Activated CD4-positive, CD25-positive, alpha-beta regulatory T cell treated with anti-CD3 and anti-CD28 coated beads, Interleukin-2, amount 50 U/mL, for 16 hours (primary cell): ENCODE measurements at places on chromosomes 12 and 14.

DNA sequence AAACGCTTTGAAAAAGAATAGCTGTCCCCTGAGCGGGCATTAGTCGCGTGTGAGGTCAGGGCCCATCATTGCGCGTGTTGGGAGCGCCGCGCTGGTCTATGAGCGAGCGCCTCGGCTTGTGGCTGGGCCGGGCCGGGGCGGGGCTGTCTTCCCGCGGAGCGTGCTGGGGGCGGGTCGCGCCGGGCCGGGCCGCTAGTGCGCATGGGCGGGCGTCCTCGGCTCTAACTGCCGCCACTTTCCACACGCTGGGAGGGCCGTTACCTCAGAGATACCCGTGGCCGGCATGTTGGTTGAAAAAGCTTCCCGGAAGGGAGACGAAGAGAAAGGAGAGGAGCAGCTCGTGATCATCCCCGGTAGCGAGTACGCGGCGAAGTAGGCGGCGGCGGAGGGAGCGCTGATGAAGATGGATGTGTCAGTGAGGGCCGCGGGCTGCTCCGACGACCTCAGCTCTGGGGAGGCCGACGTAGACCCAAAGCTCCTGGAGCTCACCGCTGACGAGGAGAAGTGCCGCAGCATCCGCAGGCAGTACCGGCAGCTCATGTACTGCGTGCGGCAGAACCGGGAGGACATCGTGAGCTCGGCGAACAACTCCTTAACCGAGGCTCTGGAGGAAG, at the start of gene EID3:
Gene EID3 (plus strand): TSS at position 202 of the 614 bp plus-strand sequence. CDS start 196 bp downstream, at position 398.
- peak; percentile 77 for DNase-seq

DNA sequence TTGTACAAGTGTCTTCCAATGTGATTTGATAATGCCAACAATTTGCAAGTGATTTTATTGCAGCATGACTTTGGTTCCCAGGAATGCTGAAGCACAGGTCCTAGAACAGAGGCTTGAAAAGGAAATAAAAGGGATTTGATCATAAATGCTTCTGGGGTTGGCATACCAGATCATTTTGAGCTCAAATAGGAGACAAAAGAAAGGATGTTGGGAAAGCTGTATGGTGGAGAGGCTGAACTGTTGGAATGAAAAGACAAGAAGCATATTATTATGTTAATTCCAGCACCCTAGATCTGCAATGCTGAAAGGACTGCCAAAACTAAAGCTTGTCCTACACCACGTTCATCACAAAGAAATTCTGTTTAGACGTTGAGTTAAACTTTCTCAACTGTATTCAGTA, 143.1 kb downstream of the BICD1 start:
- DNase-seq = no peak

DNA sequence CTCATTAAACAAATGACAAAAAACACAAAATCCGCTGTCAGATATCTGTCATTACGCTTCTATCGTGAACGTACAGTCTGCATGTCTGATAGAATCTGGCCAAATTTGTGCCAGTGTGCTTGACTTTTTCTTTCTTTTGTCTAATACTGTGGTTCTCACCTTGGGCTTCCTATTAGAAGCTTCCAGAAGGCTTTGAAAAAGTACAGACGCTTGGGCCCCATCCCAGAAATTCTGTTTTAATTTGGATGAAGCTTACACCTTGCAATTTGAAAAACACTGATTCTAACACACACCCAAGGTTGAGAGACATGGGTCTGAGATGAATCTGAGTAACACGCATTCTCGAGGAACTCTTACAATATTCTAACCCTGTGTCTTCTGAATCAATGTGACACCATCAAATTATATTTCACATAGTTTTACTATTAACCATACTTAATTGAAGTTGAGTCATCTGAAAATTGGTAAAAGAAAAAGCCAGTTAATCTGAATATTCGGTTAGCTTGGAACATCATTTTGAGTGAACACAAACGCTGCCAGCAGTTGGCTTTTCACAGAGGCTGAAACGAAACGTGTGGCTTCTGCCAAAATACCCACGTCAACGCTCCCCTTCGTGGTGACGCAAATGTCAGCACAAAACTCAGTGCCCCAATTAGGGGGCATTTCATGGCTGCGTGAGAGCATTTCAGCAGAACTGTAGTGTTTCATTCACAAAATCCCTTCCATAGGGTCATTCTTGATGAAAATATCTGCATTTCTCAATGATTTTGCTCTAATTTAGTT, 420.5 kb downstream of the TMEM132D start:
- no peak for DNase-seq

GRCh38 chr14:67977434-67978034, 158.0 kb downstream of the RAD51B start:
- no peak for DNase-seq

- no peak for DNase-seq
These were observed 176.7 kb downstream of the PAH start for GRCh38 chr12:102740141-102740955.

DNA sequence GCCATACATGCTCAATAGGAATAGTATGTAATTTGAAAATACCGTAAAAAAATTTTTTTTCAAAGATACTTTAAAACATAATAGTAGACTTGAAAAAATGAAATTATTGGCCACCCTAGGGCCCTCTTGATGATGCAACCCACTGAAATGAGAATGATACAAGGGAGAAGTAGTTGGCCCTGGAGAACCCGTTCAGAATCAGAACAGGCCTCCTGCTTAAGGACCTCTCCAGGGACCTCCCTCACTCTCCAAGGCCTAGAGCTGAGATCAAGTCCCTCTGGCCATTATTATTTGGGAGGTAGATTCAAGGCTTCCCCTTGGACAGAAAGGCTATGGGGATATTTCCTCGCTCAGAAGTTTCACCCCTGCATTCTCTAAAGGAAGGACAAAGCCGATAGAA, 11.9 kb downstream of the LALBA start:
- no peak for DNase-seq

DNA sequence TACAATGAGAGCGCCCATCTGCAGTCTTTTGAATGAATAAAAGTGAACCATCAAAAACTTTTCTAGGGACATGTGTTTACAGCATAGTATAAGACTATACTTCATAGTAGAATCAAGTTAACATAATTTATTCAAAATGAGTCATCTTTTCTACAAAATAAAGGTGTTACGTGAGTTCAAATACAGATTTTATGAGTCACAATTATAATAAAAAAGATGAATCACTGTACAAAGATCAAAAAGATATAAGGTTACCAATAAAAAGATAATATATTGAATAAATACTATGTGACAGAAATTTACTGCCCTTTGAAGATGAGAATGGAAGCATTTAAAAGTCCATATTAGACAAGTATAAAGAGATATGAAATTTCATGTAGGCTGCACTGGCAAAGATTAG, 2.8 kb downstream of the MBIP start:
- DNase-seq = no peak

- no peak for DNase-seq
These were observed 419.3 kb upstream of the SEL1L start for GRCh38 chr14:81952917-81953316.

- DNase-seq = peak; percentile 24
These were observed 226.9 kb upstream of the CRY1 start for GRCh38 chr12:107320033-107320928.

GRCh38 chr14:101707863-101708620, 53.5 kb upstream of the PPP2R5C start:
- no peak for DNase-seq

GRCh38 chr12:85564786-85565185, 271.4 kb downstream of the RASSF9 start:
- DNase-seq = no peak

DNA sequence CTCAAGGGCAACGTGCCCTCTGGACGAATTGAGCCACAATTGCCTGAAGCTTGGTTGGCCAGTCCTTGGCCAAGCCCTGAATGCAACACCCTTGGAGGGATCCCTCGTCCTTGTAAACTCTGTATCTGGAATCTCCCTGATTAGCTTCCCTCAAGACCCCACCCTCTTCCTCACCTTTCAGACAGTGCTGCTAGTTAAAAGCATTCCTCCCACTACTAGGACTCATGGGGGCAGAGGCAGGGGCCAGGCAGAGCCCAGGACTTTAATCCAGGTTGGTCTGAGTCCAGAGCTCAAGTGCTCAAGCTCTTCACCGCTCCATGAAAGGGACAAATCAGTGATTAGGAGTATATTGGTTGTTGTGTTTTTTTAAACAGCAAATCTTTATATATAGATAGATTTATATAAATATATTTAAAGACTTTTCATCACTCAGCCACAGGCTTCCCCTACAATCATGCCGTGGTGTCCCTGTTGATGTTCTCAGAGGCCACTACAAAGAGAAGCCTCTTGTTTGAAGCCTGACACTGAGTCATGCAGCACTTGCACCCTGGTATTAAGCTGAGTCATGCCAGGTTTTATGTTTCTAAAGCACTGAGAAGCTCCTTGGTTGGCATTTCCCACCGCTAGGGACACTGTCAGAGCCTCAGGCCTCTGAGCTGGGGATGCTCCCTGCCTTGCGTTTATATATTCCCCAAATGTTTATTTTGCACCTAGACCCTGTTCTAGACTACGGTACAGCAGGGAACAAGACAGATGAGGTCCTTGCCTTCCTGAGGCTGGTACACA, 53.8 kb upstream of the GSC start:
- no peak for DNase-seq

DNA sequence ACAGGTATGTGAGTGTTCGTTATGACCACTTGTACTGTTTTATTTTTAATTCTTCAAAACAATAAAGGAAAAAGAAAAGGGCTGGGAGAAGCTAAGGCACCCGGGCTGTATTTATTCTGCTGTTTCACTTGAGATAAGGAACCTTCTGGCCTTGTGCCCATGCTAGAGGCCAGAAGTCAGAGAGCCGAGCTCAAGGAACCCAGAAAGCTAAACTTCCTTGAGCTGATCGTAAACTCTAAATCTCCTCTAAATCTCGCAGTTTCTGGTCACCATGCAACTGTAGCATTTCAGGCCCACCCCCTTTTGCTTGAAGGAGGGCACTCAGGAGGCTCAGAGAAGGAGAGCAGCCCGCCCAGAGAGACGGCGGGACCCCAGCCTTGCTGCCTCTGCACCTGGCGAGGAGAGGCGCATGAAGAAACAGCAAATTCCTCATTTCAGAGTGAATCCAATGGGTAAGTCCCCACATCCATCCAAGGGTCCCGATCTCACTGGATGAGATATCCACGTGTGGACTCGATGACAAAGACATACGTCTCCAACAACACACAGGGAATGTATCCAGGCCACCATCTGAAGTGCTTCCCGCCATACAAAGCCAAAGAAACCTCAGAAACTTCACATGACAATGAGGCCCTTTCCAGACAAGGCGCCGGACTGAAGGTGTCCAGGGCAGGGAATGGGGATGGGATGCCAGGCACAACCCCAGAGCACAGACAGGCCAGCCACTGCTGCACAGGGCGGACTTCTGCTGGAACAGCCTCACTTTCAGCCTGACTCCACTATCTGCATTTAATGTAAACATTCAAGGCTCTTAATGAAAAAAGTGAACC, 14.6 kb downstream of the CCDC88C start:
- no peak for DNase-seq

- DNase-seq = no peak
These were observed 407.6 kb downstream of the BCAT1 start for GRCh38 chr12:24541193-24541871.

GRCh38 chr14:33114331-33114730, 175.7 kb downstream of the NPAS3 start:
- no peak for DNase-seq

DNA sequence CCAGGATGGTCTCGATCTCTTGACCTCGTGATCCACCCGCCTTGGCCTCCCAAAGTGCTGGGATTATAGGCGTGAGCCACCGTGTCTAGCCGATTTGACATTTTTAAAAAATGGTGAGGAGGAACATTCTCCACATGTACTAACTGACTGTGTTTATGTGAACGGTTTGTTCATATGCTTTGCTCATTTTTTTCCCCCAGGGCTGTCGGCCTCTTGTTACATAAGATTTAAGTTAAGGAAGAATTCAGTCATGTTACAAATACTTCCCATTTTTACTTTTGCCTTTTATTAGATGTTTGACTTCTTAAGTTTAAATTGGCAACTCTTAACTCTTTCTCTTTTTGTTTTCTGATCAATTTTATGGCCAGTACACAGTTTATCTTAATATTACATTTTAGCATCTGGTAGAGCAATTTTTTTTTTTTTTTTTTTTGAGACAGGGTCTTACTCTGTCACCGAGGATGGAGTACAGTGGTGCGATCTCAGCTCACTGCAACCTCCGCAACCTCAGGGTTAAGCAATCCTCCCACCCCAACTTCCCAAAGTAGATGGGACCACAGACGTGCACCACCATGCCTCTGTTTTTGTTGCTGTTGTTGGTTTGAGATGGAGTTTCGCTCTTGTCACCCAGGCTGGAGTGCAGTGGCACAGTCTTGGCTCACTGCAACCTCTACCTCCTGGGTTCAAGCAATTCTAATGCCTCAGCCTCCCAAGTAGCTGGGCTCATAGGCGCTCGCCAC, 9.6 kb downstream of the GNS start:
- DNase-seq = no peak

GRCh38 chr12:82996168-82996812, 309.6 kb downstream of the TMTC2 start:
- no peak for DNase-seq

GRCh38 chr12:129937426-129937825, 33.6 kb upstream of the TMEM132D start:
- DNase-seq = no peak

GRCh38 chr12:6998715-6999451, 19.4 kb downstream of the LPCAT3 start:
- DNase-seq = no peak

GRCh38 chr12:46494424-46494823, 121.9 kb upstream of the SLC38A2 start:
- DNase-seq = no peak

DNA sequence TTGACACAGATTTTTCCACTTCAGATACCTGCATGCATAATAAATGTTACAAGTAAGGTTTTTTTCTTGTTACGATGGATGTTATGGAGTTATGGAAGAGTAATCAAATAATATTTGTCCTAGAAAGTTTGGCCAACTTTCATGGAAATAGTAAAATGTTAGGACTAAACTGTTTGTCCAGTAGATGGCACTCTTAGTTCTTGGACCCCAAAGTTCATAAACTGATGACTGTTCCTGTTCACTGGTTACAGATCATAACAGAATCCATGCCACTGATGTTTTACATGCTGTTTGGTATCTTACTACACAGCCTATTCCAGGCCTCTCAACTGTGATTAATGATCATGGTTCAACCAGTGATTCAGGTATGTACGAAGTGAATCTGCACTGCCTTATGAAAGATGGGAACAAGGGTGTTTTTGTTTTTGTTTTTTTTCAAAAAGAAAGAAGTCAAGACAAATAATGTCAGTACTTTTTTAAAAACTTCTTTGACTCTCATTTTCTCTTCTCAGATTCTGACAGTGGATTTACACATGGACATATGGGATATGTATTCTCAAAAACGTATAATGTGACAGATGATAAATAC, 48.8 kb upstream of the SLCO1C1 start:
- no peak for DNase-seq

GRCh38 chr12:15520083-15520482, 197.8 kb downstream of the PTPRO start:
- no peak for DNase-seq

DNA sequence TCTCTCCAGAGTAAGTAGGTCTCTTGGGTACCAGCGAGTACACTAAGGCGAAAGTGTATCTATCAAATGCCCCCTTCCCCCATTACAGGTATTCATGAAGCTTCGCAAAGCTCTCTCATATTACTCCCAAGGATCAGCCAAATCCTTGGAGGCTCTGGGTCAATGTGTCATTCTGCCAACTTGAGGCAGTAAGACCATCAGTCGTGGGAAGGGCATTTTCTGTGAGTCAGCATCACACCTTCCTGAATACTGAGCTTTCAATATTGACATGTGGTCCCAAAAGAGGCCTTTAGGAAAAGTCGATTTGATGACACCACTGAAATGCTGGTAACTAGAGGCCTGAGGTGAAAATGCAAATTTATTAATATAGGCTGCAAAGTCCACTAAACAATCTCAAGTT, 323.9 kb downstream of the LRIG3 start:
- no peak for DNase-seq
